ENCODE measurements at places on chromosomes 7 and 10.

DNA sequence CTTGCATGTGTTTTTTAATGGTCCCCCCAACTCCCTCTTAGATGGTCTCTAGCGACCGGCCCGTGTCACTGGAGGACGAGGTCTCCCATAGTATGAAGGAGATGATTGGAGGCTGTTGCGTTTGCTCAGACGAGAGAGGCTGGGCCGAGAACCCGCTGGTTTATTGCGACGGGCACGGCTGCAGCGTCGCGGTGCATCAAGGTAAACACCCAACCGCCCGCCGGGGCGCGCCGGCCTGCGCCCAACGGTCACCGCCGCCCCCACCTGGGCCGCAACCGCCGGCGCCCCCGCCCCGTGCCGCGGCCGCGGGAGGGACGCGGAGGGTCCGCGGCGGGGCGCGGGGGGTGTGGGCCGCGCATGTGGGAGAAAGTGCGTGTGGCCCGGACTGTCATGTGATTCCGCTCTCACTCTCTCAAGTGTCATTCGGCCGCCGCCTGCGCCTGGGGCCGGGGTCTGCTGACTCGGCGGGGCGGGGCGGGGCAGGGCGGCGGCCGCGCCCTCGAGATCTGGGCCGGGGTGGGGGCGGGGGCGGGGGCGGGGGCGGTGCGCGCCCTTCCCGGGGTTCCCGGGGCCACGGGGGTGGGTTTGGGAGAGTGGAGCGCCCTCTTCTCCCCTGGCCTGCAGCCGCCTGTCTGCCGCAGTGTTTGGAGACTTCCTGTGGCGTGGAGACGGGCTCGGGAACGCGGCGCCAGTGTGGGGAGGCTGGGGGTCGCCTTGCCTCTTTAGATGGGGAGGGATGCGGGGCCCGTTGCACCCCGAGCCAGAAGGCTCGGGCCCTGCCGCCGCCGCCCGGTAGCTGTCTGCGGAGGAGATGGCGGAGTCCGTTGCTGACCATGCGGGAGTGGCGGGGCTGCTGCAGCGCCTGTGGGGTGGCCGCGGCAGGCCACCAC lies 817 bp downstream of the MLLT10 start:
- no peak for DNase-seq

GRCh38 chr7:155993420-155994278 lies 181.4 kb upstream of the SHH start:
- DNase-seq, result no peak

DNA sequence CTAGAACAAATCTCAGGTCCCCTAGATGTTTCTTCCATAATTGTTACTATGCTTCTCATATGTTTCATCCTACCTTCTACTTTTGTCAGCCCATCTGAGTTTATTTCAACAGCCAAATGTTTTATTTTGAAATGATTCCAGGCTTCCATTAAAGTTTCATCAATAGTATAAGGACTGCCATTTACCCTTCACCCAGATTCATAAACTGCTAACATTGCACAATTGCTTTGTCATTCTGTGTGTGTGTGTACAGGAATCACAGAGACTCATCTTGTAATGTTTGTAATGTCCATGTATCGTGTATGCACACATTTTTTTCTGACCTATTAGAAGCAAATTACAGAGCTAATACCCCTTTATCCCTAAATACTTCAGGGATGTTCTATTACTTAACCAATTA lies 25.5 kb downstream of the MMRN2 start:
- DNase-seq, result no peak

- no peak for DNase-seq
These were observed 387.5 kb downstream of the CCSER2 start for GRCh38 chr10:84715911-84716310.

- no peak for DNase-seq
These were observed 209.9 kb downstream of the USP6NL start for GRCh38 chr10:11401264-11402235.

- DNase-seq, result no peak
These were observed 17.5 kb downstream of the ZNF862 start for GRCh38 chr7:149855361-149856305.
